H7 (cell line): ENCODE measurements at places on chromosomes 13 and 19.

DNA sequence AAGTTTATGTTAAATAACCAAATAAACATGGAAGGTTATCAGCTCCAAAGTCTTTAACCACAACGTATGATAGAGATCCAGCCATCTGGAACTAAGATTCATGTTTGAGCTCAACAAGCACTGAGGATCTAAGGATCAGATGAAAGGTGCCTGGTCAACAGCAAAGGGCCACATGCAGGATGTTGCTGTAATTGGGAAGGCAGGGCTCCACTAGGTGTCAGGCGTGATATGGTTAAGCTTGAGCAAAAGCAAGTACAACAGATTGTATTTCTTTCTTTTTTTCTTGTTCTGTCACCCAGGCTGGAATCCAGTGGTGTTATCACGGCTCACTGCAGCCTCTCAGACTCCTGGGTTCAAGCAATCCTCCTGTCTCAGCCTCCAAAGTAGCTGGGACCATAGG lies 12.0 kb downstream of the EBPL start:
- DNase-seq: no peak

DNA sequence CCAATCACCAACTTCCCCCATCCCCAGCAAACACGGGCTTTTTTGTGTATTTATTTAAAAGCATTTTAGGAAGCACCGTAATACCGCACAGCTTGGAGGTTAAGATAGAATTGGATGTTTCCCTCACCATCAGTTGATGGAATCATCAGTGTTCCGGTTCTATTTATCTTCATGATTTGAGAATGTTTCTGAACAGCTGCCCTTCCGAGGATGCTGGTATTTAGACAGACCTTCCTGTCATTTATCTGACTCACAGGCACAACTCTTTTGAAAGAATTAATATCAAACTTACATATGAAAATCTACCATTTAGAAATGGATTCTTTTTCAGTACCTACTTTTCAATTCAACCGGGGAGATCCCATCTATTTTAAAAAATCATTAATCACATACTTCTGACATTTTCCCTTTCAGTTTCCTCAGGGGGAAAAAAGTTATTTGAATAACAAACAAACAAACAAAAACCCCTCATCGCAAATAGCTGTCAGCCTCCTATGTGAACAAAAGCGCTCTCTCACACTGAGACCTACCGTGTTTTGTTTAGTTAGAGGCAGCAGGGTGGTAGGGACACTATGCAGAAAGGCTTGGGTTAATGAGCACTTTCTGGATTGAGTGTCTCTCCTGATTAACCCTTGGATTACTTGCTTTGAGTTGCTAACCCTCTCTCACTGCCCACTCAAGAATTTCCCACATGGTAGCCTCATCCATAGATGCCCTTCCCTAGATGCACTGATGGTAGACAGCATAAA lies 189.3 kb downstream of the TM9SF2 start:
- no peak for DNase-seq

GRCh38 chr19:45331411-45331810 lies 8.7 kb upstream of the CKM start:
- DNase-seq: peak; percentile 56

DNA sequence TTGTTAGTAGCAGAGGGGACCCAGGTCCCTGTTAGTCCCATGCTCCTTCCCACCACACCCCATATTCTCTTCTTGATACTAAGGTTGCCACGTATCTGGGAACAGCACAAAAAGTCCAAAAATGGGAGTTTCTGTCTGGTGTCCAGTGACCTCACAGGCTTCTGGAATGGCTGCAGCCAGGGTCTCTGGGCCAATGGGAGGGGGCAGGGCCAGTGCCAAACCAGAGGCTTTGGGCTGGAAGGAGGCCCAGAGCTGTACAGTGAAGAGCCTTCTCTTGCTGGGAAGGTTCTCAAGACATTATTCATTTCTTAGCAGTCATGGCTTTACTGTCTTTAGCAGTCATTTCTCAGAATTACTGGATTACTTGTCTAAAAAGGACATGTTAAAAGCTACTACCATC lies 119.2 kb downstream of the FRY start:
- no peak for DNase-seq

DNA sequence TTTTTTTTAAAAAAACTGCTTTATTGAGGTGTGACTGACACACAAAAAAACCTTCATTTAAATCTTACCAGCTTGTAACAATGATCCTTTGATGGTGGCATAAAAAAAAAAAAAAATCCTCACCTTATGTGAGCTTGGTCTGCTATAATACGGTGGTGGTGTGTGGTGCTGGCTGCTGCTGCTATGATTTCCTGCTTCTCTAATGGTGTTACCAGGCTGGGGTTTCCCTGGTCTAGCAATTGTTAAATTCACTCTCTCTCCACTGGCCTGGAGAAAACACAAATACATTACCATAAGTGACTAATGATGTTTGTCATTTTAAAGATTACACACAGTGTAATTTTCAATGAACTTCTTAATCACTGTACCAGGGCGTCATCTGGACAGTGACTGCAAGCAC lies 60.6 kb downstream of the LNX2 start:
- no peak for DNase-seq
